NCI-H82 (cell line): ENCODE measurements at places on chromosomes 1 and 21.

DNA sequence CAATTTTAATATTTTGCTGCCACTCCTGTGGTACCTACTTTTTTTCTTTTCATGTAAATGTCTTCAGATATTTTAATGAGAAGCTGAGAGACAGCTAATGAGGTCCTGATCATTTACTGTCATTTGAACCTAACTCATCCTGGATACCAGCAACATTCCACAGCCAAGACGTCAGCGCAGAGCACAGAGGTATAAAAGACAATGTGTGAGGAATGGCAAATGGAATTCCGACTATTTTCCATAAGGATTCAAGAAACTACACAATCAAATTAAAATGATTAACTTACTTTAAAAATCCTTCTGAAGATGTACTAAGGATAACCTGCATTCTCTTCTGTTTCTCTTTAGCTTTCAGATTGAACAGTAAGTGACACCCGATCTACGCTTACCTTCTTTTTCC, 38.8 kb downstream of the HEATR1 start:
- DNase-seq = no peak

GRCh38 chr1:204127597-204128242, 24.1 kb downstream of the ETNK2 start:
- peak; percentile 92 for DNase-seq

GRCh38 chr1:244647819-244648218, 5.1 kb upstream of the DESI2 start:
- no peak for DNase-seq

- peak; percentile 76 for DNase-seq
Measured at GRCh38 chr21:42833439-42833815, 45.9 kb downstream of the WDR4 start.

DNA sequence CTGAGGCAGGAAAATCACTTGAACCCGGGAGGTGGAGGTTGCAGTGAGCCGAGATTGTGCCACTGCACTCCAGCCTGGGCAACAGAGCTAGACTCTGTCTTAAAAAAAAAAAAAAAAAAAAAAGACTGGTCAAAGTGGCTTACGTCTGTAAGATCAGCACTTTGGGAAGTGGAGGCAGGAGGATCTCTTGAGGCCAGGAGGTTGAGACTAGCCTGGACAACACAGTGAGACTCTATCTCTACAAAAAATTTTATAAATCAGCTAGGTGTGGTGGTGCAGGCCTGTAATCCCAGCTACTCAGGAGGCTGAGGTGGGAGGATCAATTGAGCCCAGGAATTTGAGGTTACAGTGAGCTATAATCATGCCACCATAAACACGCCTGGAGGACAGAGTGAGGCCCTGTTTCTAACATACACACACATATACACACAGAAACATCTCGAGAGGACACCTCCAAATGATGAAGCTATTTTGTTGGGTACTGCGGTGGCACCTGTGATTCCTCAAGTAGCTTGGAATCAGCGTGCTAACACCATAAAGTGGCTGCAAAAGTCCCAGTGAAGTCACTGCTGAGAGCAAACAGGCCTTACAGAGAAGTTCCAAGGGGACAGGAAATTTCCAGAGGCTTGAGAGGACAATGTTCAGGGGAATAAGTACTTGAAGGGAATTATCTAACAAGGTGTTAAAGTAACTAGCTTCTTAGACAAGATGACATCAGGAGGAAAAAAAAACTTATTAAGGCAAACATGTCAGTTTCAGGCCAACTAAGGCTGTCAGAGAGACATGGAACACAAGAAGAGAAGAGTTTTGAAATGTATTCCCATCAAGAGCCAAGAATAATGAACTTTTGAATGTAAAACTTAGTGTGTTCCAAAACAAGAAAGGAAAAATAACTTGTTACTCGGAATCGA, 1.3 kb downstream of the NADK start:
- DNase-seq = peak; percentile 26

DNA sequence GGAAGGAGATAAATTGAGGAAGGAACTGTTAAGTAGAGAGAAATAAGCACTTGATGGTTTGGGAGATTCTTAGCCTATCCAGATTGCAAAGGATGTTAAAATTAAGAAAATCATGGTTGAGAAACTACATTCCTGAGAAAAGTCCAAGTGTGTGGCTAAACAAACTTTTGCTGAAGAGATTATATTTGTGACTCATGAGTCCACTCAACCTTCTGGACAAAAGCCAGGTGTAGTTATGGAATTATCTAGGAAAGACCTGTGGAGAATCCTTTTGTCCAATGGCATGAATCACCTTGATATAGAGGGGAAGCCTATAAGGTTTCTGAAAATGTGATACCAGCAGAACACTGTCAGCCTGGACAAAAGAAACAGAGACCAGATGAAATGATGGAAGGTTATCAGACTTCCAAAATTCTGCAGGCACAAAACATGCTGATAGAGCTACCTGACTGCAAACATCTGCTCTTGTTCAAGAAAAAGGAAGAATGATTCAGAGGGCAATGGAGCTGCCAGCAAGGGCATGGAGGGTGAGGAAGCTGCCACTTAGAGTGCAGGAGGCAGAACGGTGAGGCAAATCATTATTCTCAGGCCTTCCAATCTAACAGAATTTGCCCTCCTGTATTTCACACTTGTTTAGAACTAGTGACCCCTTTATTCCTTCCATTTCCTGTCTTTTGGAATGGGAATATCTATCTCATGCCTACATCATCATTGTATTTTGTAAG, 300.6 kb upstream of the PRMT6 start:
- no peak for DNase-seq

DNA sequence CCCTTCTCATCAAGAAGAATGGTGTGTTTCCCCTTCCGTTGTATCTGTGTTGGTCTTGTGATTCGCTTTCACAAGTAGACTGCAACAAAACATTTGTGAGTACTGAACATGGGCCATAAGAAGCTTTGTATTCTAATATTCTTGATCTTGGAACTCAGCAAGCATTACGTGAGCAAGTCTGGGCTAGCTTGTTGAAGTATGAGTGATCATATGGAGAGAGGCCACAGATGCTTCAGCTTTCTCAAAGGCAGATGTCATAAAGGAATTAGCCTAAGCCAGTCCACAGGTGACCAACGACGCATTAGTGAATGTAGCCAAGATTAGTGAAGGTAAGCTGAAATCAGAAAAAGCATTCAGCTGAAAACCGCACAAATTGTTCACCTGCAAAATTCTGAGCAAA, 609.6 kb upstream of the NEGR1 start:
- peak; percentile 80 for DNase-seq

DNA sequence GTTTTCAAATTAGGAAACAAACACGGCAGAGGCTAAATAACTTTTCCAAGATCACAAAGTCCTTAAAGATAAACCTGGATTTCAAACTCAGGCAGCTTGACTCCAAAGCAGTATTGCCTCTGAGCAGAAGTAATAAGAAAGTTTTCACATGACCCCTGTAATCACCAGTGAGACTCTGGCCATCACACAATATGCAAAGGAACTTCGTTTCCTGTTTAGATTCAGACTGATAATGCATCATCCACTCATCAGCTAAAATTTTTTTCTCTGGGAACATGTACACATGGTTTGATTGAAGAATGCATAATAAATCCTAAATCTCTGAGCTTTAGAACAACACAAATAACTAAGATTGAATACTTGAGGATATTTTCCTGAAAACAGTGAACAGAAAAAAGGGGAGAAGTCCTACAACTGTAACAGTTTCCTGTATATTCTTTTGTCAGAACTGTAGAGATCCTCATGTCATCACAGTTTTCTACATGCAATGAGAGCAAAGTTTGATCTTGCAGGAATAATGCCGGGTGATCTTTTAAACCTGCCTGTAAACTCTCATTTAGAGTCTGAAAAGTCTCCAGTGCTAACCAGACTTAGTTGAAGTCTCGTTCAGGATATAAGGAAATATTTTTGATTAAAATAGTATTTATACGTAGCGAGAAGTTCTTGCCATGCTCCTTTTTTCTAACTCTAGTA, 225.3 kb downstream of the SPATA17 start:
- DNase-seq = no peak

GRCh38 chr1:236425031-236425663, 31.1 kb downstream of the EDARADD start:
- no peak for DNase-seq

- no peak for DNase-seq
Measured at GRCh38 chr1:22645931-22646330, 2.5 kb downstream of the C1QC start.

GRCh38 chr1:48831120-48831978, 54.7 kb upstream of the BEND5 start:
- peak; percentile 65 for DNase-seq

GRCh38 chr1:243710467-243710866, 139.6 kb downstream of the AKT3 start:
- DNase-seq = no peak

DNA sequence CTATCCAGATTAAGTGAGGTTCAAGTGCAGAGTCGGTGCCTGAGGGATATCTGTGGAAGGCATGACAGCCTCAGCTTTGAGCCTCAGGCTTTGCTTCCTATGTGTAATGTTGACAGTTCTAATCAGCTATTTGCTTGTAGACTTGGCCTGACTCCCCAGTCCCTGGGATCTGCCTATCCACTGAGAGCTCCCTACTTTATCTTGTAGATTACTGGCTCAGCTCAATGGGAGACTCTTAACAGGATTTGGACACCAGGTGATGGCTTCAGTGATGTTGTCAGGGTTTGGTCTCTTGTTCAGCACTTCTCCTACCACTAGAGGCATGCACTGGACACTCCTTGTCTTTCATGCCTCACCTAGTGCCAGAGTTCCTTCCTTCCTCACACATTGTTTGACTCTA, 126.6 kb upstream of the BEND5 start:
- DNase-seq = peak; percentile 64

DNA sequence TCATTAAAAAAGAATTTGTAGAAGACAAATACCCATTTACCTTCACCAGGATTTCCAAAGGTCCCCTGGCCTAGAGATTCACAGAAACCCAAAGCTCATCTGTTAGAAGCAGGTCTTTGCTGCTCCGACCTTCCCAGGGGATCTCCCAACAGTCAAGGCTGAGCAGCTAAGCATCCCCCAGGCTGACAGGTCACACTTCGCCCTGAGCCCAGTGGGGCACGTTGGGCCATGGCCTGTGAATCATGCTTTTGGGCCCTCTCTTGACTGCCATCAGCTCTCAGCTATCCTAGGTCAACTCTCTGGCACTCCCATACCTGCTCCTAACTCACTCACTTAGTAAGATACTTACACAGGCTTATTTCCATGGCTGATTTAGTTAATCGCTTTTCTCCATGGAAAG, 157.7 kb downstream of the DSCAM start:
- peak; percentile 66 for DNase-seq

DNA sequence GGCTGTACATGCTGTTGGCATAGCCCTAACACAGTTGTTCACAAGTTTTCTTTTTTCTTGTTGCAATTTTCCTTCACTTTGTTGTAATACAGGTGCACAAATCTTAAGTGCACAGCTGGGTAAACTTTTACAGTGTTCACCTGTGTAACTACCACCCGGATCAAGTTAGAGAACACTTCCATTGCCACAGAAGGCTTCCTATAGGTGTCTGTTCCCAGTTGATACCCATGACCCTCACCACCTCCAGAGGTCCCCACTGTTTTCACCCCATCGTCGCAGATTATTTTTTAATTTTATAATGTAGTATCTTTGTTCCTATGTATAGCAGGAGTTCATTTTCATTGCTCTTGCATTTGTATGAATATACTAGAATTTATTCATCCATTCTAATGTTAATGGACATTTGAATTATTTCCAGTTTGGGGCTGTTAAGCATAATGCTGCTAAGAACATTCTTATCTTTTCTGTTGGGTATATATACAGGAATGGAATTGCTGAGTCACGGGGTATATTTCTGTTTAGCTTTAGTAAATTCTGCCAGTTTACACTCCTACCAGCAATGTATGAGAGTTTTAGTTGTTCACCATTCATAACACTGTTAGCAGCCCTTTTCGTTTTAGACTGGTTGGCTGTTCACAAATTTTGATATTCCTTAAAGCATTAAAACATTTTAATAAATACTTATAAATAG, 16.4 kb downstream of the SPRTN start:
- no peak for DNase-seq

- no peak for DNase-seq
Measured at GRCh38 chr1:55869065-55869464, 653.9 kb upstream of the USP24 start.

- no peak for DNase-seq
Measured at GRCh38 chr1:11272544-11272831, 510 bp upstream of the UBIAD1 start.

DNA sequence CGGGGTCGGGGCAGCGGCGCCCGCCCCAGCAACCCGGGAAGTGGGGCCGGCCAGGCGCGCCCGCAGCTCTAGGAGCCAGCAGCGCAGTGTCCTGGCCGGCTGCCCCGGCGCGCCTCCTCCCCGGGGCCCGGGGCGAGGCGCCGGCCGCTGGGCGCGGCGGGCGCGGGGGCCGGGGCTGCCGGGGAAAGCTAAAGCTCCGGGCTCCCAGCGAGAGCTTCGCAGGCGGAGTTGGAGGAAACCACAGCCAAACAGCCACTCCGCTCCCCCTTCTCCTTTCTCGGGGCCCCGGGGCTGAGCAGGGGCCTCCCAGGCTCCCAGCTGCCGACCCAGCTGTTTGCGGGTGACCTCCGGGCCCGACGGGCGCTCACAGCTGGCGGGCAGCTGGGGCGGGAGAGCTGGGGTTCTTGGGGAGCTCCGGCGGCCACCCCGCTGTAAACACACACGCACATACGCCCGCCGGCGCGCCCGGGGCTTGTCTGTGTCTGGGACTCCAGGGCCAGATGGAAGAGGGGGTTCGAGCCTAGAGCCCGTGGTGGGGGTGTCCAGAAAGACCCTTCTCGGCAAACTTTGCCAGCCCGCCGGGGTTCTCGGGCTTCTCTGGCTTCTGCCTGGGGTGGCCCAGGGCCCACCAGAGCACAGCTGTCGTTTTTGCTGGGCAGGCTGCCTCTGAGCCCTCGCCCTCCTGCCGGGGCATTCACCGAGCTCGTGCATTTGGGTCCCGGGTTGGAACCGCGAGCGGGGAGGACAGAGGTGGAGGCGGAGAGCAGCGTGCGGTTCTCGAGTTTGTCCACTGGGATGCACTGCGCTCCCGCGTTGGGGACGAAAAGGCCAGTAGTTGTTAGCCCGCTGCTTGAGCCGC, 1.5 kb downstream of the AJAP1 start:
- peak; percentile 81 for DNase-seq

GRCh38 chr1:244451951-244452795, 464 bp upstream of the ADSS2 start:
- peak; percentile 100 for DNase-seq

DNA sequence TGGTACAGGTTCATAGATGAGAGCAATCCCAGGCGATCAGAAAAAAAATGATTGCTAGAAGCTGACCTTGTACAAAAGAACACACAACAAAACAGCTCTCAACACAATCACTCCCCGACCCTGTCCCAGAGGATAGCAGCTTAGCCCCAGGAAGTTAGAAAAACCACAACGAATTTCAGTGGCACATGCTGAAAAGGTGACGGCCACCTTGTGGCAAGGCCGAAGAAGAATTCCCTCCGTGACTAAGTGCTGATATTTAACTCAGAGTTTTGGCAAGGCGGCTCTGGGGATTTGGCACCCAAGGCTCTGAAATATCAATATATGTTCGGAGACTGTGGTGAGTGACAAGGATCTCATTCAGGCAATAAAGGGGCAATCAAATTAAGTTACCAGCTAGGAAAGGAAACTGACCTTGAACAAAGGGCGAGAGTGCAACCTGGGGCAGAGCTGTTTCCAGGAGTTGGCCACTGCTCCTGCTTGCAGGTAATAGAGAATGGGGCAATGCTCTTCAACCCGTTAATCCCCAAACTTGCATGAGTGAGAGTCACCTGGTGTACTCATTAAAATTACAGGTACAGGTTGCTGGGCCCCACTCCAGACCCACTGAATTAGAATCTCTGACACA, 96.2 kb downstream of the BEND5 start:
- peak; percentile 49 for DNase-seq
